CD4-positive, alpha-beta T cell treated with Interleukin-21 for 1 hour (primary cell): ENCODE measurements at places on chromosomes 1 and 21.

DNA sequence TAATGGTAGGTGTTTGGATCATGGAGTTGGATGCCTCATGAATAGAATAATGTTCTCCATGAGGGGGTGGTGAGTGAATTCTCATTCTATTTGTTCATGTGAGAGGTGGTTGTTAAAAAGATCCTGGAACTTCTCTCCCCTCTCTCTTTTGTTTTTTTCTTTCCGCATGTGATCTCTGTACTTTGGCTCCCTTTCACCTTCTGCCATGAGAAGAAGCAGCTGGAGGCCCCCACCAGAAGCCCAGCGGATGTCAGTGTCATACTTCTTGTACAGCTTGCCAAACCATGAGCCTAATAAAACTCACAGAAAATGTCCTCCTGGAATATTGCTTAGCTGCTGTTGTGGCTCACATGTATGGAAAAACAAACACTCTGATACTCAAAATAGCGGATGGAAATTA lies 1212.3 kb upstream of the NCAM2 start:
- DNase-seq = no peak

GRCh38 chr1:243740255-243740999 lies 109.6 kb downstream of the AKT3 start:
- no peak for DNase-seq

DNA sequence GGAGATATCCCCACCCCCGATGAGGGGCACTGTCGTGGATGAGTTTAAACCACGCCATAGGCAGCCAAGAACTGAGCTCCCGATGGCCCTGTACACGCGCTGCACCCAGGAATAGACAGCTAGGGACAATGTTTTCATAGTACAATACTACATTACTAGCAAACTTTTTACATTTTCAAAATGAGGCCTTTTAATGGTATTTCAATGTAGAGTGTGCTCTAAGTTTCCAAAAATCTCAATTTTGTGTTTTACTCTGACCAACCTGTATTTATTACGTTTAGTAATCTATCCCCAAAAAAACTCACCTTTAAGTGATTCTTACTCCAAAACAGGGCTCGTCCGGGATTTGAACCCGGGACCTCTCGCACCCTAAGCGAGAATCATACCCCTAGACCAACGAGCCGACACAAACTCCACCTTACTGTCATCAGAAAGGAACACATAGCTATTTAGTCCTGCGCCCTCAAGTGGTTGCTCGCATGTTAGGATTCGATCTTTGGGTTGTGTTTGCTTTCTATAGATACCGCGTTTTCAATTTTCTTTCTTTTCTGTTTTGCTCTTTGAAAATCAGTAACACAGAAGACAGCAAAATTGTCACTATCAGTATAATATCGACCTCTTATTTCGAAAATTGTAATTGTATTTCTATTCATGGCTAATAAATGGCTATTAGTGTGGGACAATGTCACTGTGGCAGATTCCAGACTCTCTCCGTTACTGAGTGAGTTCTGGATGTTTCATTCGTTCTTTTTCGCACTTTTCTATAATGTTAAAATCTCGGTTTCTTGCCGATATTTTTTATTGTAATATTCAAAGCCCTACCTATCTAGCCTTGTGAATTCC lies 6.4 kb upstream of the MPZL1 start:
- peak; percentile 93 for DNase-seq

DNA sequence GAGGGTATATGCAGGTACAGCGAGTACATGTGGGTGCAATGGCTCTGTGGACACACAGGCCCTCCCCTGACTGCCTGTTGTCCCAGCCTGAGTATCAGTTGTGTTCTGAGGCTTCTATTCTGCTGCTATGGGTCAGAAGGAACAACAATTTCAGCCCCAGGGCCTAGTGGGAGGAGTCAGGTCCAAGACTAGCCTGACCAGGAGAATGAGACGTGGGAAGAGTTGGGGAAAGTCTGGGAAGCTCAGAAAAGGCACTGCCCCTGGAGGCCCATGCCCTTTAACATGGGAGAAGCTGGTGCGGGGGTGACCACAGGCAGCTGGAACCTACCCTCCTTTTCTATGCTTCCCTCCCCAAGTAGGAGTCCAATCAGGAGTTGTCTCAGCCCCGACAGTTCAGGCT lies 7.7 kb downstream of the IGSF8 start:
- no peak for DNase-seq

DNA sequence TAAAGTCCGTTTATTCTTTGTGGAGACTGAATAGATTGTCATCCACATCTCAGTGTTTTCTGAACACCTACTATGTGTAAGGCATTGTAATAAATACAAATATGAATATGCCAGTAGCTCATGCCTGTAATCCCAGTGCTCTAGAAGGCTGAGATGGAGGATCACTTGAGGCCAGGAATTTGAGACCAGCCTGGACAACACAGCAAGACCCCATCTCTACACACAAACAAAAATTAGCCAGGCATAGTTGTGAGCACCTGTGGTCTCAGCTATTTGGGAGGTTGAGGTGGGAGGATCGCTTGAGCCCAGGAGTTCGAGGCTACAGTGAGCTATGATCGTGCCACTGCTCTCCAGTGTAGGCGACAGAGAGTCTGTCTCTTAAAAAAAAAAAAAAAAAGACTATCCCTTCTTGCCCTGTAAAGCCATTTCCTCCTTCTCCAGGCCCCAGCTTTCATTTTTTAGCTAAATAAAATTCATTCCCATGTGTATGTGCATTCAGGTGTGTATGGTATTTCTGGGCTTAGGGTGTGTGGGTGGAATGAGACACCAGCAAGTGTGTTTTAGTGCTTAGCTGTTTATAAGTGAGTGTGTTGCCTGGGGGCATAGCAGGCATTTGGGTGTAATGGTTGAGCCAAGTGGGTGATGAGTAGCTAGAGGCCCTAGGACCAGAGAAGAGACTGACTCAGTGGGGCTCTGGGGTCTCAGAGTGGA lies 7.8 kb downstream of the CELSR2 start:
- DNase-seq = no peak

GRCh38 chr1:174743654-174744561 lies 255.8 kb upstream of the CACYBP start:
- DNase-seq = peak; percentile 47

DNA sequence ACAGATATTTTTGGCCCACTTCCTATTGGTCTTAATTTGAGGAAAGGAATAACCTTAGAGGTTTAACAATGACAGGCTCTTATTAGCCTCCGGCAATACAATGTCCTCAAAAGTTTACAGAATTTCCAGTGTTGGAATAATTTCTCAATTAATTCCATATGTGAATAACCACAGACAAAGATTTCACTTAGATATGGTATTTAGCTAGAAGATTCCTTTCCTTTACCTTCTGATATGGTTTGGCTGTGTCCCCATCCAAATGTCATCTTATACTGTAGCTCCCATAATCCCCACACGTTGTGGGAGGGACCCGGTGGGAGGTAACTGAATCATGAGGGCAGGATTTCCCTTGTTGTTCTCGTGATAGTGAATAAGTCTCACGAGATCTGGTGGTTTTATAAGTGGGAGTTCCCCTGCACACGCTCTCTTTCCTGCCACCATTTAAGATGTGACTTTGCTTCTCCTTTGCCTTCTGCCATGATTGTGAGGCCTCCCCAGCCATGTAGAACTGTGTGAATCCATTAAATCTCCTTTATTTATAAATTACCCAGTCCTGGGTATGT lies 54.9 kb upstream of the RGS7 start:
- no peak for DNase-seq

- peak; percentile 72 for DNase-seq
These were observed at the start of gene RNF207 for GRCh38 chr1:6205849-6206519. Gene RNF207, plus strand, starts transcription at chr1:6206119. Its CDS starts 417 bp downstream, at chr1:6206536.

DNA sequence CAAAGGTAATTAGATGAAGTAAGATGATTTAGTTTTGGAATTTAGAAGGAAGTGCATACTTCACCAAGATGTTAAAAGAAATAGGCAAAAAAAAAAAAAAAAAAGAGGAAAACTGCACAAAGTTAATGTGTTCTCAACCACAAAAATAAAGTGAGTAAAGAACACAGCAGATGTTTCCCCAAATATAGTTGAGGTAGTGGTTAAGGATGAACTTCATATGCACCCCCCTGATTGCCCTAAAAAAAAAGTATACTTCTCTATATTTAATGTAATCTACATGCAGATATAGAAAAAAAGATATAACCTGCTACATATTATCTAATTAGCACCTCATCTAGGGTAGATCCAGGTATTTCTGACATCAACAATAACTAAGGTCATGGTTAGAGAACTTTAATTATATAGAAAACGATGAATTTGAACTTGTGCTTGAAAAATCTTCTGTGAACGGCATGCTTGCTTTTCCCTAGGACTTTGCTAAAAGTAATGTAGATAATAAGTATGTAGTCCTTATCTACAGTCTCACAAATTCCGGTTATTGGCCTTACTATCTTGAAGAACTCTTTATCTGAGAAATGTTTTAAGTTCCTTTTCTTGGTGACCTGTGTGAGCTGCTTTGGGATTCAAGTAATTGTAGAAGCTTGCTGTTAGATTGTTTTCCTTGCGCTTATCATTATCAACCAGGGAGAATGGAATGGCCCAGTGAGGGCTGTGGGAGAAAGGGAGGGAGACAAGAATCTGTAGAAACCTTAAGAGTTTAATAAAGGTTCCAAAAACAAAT lies 70.1 kb upstream of the LRRC7 start:
- DNase-seq = no peak

GRCh38 chr1:115827452-115828044 lies 13.4 kb downstream of the NHLH2 start:
- no peak for DNase-seq

DNA sequence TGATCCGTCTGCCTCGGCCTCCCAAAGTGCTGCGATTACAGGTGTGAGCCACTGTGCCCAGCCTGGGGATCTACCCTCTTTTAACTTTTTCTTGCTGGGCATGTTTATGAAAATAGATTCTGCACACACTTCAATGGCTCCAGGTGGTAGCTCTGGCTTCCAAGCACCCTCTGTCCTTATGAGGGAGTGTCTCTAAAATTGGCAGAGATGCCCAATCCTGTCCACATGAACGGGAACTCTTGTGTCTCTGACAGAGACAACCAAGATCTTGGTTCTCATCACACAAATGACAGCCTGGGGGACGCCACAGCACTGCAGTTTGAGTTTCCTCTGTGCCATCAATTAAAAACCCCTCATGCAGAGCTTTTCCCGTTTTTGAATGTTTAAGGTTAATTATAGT lies 43.4 kb upstream of the ANGPTL7 start:
- DNase-seq = no peak

GRCh38 chr1:185279571-185279970 lies 37.5 kb downstream of the IVNS1ABP start:
- no peak for DNase-seq

DNA sequence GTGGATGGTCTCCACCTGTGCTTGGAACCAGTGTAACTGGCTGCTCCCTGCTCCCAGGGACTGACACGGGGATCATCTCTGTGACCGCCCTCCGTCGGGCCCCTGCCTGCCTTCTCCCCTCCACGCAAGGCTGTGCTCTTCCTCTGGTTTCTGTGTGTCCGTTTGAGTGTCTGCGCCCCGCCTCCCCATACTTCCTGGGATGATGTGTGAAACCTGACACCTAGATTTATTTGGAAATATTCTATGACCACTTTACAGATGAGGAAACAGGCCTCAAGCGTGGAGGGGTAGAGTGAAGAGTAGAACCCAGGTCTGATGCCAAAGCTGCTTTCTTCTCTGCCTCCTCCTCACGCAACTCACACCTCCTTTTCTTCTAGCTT lies 24.3 kb downstream of the LDLRAP1 start:
- DNase-seq = no peak

- DNase-seq = no peak
These were observed 761 bp upstream of the PAX7 start for GRCh38 chr1:18629659-18630510.

DNA sequence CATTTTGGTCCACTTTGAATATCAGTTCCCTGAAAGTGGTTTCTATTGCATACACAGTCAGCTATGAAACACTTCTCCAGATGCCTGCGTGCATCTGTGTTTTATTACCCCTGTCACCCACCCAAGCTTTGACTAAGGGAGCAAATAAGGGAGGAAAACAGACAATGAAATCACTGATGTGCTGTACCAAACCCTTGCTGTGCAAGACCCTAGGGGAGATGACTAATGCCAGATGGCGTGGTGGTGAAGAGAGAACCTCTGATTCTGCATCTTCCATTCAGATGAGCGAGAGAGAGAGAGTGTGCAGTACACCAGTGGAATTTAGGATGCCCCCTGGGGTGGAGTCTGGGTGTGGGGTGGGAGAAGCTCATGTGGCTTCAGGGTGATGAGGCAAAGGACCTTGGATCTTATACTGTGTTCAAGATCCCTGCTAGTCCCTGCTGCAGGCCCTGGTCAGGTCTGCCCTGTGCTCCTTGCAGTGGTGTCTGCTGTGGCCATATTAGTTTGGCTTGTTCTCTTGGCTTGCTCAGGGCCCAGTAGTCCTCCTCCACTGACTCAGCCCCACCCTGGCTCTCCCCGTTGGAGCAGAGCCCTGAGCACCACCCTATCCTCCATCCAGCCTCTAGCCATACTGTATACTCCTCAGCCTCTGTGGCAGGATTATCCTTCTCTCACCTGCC lies 18.5 kb downstream of the CLCA1 start:
- DNase-seq = no peak

GRCh38 chr21:25385911-25386474 lies 221.3 kb downstream of the MRPL39 start:
- peak; percentile 34 for DNase-seq

DNA sequence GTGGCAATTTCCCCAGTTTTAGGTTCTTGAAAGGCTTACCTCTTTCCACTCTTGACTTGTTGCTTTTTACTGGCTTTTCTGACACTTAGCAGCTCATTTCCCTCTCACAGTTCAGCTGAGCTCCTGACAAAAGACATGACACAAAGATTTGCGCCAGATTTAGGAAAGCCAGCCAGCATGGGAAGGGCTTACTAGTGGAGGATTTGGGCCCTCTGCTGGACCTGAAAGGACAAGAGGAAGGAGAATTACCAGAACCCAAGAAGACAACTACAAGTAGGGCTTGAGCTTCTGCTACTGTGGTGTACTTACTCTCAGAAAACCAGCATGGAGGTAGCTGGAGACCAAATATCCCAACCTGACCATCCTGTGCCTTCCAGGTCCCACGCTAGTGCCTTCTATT lies 784.5 kb downstream of the BRINP3 start:
- no peak for DNase-seq

- no peak for DNase-seq
These were observed 67.7 kb downstream of the ALG6 start for GRCh38 chr1:63435161-63435560.

GRCh38 chr1:162663086-162663485 lies 30.8 kb downstream of the DDR2 start:
- DNase-seq = no peak

DNA sequence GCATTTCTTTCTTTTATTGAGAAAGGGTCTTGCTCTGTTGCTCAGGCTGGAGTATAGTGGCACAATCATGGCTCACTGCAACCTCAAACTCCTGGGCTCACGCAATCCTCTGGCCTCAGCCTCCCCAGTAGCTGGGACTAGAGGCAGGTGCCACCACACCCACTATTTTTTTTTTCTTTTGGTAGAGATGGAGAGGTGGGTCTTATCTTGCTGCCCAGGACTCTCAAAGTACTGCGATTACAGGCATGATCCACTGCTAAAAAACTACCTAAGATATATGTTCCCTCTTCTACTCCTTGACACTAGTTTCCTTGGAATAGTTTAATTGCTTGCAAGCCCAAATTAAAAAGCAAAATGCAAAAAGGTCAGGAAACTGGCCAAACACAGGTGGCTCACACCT lies 56.9 kb upstream of the GUCA2A start:
- DNase-seq = no peak
